ENCODE measurements at places on chromosomes 5 and 9. TPM values are rescaled to one million over a fixed set of nuclear protein-coding genes. Genes with fewer than 3 reads are reported as not detected.

GRCh38 chr5:1113332-1113690, 1.4 kb upstream of the SLC12A7 start:
- no peak for DNase-seq

- DNase-seq = peak; percentile 86
Measured at GRCh38 chr9:135087489-135087792, at the start of gene OLFM1. OLFM1 (plus strand) TSS chr9:135087668; CDS start chr9:135087990, 322 bp downstream.

GRCh38 chr5:31197183-31197582, 3.7 kb downstream of the CDH6 start:
- no peak for DNase-seq

- DNase-seq = peak; percentile 85
Measured at GRCh38 chr9:14251154-14252071, 62.5 kb downstream of the NFIB start.

GRCh38 chr5:54471398-54471797, 15.9 kb downstream of the HSPB3 start:
- DNase-seq = no peak

DNA sequence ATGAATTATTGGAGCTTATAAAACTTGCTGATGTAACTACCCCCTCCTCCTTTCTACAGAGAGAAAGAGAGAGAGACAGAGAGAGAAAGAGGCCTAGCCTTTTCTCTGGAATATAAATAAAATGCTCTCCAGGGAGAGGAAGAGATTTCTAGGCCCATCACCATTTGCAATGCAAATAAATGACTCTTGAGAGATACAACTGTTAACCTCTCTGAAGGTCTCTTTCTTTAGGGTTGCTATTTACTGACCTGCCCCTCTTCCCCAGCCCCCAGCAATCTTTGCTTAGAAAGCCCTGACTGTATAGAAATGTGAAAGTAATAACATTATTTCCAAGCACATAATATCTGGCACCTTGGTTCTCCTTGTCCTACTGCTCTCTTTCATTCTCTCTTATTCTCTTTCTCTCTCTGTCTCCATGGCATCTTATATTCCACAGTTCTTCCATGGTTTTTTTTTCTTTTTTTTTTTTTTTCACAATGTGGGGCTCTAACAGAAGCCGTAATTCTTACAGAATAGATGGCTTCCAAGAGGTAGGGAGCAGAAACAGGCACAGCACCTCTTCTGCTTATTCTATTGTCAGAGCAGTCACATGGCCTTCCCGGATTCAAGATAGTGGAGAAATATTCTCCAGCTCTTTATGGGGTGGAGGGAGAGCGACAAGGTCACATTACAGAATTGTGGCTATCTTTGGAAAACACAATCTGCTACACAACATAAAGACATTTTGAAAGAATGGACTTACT, 1087.9 kb upstream of the NUDT12 start:
- no peak for DNase-seq

- DNase-seq = no peak
Measured at GRCh38 chr5:157464519-157465171, 4.6 kb downstream of the NIPAL4 start.

- no peak for DNase-seq
Measured at GRCh38 chr5:88545338-88545737, 276.7 kb upstream of the TMEM161B start.

DNA sequence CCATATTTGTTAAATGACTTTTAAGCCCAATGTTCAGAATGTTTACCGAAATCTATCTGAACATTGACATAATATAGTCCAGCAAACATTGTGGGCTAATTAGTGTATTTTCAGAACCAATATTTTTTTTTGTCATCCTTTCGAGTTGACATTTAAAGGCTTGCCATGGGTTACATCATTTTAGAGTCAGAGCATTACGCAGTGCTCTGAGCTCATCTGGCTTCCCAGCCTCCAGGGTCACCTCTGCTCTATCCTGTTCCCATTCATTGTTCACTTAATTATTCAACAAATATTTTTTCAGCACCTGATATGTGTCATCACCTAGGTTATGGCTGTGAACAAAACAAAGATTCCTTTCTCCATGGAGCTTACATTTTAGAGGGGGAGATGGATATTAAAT, 80.2 kb downstream of the SREK1 start:
- no peak for DNase-seq

DNA sequence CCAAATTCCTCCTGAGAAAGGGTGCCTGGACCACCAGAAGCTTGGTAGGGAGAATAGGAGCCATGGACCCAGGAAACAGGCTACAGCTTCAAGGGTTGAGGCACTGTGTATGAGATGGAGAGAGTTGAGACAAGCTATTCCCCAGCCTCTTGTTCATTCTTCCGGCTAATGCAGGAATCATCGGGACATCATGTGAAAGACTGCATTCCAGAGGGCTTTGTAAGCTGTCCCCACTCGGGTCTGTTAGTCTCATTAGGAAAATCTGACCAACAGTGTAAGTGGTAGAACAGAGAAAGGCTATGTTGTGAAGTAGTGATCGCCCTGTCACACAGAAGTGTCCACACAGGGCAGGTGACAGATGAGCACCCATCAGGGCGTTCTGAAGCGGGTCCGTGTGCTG, 81.4 kb downstream of the GABBR2 start:
- DNase-seq = no peak

- DNase-seq = no peak
Measured at GRCh38 chr5:102961671-102962070, 158.3 kb downstream of the GIN1 start.

The PROB1 gene
- 34.7 TPM for total RNA-seq

The ICE1 gene
- 19.8 TPM for total RNA-seq

The DENND1A gene
- total RNA-seq = 16.0 TPM

The PCDHA5 gene
- total RNA-seq = 0.11 TPM

The CCNG1 gene
- 62.6 TPM for total RNA-seq

The NTRK2 gene
- 3.7 TPM for total RNA-seq

The ADGRV1 gene
- 0.19 TPM for total RNA-seq

The TMEM245 gene
- 73.7 TPM for total RNA-seq

All from cardiac septum (tissue), 1 donor.